CD4-positive, alpha-beta T cell treated with Interleukin-4 for 4 hours (primary cell): ENCODE measurements at places on chromosomes 11 and 22.

DNA sequence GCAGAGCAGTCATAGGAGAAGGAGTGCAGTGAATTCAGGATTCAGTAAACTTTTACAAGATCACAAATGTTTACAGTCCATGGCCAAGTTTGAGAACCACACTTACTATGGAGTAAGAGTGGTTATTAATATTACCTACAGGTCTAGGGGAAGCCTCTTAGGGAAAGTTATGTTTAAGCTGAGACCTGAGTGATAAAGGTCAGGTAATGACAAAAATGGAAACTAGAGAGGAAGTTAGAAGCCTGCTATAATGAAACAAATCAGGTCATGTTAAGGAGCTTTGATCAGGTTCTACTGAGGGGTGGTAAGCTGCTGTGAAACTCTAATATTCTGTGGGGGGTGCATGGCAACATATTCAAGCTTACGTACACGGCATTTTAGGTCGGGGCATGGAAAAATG lies 32.5 kb upstream of the SLC22A9 start:
- no peak for DNase-seq

DNA sequence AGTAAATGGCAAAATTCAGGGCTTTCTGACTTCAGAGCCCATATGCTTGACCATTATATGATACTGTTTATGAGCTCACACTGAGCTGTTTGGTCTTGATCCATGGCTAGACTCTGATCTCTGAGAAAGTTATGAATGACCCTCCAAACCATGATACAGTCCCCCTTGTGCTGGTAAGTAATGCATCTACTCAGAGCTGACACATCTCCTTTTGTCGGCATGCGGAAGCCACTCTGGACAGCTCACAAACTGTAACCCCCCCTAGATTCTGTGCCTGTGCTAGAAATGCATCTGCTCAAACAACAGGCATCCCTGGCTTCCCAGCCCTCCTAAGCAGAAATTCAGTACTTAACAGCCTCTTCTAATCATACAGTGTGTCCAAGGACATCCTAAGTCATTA lies 150.8 kb upstream of the RAG2 start:
- no peak for DNase-seq

DNA sequence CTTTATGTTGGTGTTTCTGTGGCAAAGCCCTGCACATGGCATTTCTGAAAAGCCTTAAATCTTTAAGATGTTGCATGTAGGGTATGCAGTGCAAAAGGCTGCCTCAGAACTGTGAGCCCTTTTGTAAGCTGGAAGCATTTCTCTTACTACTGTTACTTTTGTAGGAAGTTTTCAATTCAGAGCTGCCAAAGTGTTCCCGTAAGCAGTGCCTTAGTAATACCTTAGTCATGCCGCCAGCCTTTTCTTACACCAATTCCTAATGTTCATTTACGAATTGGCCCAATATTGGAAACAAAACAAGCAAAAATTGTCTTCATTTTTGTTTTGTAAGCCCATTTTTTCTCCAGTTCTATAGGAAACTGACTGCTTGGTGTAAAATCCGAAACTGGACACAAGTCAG lies 67.4 kb upstream of the RASSF10 start:
- DNase-seq: no peak

GRCh38 chr11:79482800-79483199 lies 42.0 kb upstream of the TENM4 start:
- DNase-seq: no peak

- no peak for DNase-seq
Measured at GRCh38 chr11:122882189-122882856, at the start of gene JHY. TSS of gene JHY (plus strand) at chr11:122882759. CDS start at chr11:122885850, 3,091 bp downstream.

DNA sequence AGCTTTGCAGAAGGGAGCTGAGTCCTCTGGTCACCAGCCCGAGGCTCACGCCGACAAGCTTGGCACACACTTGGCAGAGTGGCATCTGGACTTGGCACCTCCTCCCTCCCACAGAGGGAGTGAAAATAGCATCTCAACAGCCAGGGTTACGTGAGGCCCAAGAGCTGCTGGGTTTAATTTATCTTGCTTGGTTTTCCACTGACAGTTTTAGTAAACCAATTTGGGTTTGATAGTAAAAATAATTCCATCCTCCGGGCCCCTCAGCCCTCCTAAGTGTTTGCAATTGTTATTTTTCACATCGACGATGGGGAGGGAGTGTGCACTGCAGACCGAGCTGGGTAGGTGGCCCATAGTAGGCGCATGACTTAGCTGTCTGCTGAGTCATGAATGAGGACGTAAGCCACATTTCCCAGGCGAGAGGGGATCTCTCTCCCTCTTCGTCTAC lies 107.6 kb upstream of the ASPHD2 start:
- DNase-seq: no peak

GRCh38 chr11:36061471-36061870 lies 117.6 kb downstream of the LDLRAD3 start:
- DNase-seq: no peak

DNA sequence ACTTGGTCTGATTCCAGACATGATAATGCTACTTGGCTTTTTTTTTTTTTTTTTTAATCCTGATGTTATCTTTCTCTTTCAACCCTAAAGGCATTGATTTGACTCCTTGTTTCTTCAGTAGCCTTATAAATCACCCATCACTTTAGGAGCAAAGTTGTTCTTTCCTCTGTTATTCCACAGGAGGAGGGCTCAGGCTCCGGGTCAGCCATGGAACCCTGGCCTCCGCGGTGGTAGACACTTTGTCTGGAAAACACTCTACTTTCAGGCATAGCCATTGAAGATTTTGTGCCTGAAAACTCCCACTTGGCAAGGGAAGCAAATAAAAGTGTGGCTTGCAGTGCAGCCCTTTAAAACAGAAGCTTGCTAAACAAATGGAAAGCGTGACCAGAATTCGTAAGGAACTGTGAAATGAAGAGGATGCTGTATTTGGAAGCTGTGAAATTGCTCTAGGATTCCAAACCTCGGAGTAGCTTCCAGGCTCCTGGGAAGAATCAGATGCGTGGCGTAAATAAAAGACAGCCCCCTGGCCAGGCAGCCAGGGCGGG lies 44.9 kb downstream of the ARHGAP8 start:
- no peak for DNase-seq

DNA sequence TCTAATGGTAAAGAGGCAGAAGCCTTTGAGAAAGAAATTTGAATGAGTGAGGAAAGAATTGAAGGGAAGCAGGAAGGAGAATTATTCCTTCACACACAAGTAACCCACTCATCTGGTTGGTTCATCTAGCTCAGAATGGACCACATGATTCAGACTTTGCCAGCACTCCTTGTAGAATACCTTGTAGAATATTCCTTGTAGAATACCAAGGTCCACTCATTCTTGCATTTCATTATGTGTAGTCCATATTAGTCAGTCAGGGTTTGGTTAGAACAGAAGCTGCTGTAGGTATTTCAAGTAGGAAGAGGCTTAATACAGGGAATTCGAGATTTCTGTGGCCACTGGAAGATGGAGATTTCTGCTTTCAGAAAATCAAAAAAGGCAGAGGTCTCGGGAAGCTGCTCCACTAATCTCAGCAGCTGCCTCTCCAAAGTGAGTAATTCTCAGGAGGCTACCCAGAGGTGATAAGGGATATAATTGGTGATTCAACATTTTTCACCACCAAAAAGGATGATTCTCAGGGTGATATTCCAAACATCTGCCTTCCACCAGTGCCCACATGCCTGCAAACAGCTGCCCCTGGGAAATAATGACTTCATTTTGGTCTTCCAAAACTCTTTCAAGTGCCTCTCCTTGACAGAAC lies 329.1 kb downstream of the TMEM135 start:
- no peak for DNase-seq

GRCh38 chr11:4118107-4118506 lies 23.5 kb downstream of the RRM1 start:
- no peak for DNase-seq

DNA sequence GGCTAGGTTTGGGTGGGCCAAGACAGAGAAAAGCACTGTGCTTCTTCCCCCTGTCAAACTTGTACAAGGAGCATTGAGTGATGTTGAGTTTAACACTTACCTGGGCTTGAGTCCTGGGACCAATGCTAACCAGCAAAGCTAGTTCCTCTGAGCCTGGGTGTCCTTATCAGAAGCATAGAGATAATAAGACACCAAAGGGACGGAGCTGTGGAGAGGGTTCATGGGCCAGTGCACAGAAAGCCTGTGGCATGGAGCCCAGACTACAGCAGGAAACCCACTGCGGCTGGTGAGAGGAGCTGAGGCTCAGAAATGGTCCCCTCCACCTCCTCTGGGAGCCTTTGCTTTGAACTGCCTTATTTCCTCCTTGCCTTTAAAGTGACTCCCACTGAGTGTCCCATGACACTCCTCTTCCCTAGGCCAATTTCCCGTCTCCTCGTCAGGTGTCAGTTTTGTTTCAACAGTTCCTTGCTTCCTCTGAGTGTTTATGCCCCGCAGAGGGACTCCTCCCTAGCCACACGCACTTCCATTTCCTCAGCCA lies 9.4 kb downstream of the SLCO2B1 start:
- no peak for DNase-seq

- DNase-seq: no peak
Measured at GRCh38 chr11:38208951-38209350, 1610.9 kb upstream of the RAG2 start.

DNA sequence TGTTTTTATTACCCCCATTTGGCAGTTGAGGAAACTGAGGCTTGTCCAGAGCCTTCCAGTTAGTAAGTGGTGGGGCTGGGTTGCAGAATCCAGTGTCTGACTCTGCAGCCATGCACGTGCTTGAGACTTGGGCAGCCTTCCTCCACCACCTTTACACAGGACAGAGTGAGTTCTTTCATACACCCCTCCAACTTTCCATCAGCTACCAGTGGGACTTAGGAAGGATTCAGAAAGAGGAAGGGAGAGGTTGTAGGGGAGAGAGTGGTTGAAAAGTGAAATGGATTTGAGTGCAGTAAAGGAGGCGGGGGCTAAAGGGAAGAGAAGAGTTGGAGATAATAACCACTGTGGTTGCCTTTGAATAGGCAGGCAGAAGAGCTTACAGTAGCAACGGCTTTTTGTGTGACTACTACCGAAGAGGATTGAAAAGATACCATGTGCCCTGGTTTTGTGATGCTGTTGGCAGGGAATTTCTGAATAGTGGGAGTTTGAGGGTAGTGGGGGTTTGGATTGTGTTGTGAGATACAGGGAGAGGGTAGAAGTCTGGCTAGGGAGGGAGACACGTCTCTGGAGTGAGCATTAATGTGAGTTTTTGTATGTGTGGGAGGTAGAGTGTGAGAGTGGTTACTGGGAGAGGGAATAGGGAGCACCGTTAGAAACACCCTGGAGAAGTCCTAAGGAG lies 1.7 kb downstream of the UVRAG start:
- DNase-seq: no peak

GRCh38 chr11:70080763-70081162 lies 2.6 kb downstream of the ANO1 start:
- no peak for DNase-seq

DNA sequence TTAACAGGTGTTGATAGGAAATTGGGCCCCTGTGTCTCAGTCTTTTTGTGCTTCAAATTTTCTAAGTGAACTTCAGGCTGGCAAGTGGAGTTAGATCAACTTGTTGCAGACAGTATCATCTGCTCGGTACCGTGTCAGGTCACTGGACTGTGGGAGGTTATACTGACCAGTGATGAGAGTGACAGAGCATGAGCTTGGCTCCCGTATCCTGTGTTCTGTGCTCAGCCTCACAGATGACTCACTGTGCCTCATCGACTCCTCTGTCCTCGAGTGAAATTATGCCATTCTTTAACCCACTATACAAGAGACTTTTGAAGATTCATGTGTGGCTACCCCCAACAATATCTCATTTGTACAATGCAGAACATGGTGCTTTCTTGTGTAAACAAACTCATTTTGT lies 7.9 kb downstream of the GRAP2 start:
- DNase-seq: peak; percentile 70

DNA sequence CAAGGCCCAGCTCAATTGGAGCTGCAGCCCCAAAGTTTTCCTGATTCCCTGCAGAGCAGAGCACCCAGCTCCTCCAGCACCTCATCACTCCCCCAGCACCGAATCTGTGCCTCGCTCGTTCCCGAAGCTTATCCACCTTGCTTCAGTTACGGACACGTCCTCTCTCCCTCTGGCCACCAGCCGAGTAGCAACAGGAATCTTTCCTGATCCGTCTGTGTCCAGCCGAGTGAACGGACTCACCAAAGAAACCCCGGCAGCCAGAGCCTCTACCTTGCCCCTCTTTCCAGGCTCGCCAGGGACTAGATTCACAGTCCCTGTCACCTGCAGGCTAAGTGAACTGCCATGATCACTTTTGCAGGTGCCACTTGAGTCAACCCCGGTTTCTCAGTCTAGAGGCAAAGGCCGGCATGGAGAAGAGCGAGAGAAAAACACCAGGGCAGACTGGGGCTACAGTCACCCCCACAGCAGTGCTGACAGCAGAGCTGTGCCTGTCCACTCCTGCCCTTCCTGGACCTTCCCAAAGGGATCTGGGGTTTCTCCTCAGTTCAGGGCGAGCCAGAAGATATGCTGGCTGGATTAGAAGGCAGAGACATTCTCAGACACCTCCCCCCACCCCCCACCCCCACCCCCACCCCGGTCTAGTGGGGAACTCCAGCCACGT lies 32.3 kb downstream of the BID start:
- no peak for DNase-seq

DNA sequence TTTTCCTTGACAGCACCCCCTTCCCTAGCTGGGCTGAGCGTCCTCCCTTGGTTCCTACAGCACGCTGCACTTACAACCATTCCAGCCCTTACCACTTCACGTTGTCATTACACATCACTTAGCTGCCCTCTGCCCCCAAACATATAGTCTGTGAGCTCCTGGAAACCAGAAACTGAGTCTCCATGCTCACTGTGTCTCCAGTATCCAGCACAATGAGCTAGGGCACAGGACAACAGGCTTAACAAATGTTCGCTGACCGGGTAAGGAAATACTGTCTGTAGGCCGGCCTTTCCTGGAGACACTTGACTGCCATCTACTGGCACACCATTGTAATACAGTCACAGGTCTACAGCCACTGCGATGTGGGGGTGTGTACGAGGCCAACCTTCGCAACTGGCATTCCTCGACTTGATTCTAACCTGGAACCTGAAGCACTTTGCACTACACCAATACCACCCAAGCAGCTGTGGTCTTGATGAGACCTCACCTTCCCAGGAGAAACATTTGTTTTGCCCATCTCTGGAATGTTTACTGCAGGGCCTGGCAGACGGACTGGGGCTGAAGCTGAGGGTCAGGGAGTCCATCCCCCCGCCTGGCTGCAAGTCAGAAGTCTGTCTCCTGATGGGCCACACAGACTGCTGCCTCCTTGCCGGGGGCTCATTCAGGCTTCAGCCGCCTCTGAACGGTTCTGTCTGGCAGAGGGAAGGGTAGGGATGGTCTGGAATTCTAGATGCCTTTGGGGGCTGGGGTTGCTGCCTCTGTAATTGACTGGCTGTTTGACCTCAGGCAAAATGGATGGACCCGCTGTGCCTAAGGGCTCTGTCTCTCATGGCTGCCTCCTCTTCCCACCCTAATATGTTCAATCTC lies 72.0 kb downstream of the SYN3 start:
- DNase-seq: peak; percentile 36
